ENCODE measurements at places on chromosomes 13 and 19. TPM values are rescaled to one million over a fixed set of nuclear protein-coding genes. Genes with fewer than 3 reads are reported as not detected.

DNA sequence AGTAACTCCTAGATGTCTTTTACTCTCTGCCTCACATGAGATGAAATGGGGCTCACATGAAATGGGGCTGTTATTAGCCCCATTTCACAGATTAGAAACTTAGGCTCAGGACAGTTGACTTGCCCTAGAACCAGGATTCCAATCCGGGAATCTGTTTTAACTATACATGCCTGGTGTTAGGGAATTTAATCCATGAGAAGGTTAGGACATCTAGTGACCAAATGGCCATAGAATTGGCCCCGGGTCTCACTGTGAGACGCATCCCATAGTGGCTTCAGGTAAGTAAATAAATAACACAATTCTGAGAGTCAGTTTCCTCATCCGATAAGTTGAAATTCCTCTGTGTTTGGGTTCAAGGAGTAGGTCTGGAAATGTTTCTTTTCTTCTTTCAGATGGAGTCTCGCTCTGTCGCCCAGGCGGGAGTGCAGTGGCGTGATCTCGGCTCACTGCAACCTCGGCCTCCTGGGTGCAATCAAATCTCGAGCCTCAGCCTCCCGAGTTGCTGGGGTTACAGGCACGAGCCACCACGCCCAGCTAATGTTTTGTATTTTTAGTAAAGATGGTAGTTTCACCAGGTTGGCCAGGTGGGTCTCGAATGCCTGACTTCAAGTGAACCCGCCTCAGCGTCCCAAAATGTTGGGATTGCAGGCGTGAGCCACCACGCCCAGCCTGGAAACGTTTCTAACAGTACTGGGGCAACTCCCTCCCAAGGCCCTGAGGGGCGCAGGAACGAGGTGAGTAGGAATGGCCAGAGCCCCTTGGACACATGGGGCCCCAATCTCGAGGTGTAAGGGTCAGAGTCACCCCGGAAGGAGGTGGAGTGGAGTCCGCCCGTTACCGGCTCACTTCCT, 1.2 kb upstream of the ZNF574 start:
- DNase-seq: no peak
- peaks cover 5% of the 10 kb centered on the region for H3K4me1 ChIP-seq
- no peaks in the 10 kb centered on the region for H3K36me3 ChIP-seq
- peak overlapping the region; percentile 63 for H3K4me3 ChIP-seq

DNA sequence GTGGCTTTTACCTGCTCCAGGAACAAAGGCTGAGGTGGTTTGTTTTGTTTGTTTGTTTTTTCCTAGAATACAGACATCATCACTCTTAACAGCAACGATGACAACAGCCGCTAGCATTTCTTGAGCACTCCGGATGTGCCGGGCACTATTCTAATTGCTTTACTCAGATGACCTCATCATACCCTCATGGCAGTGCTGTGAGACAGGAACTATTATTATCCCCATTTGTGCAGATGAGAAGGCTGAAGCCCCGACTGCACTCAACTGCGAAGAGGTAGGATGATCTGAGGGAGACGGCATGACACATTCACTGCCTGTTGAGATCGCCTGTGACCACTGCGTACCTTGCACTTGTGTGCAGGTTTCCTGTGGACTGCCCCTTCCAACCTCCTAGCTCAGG, 66.5 kb downstream of the CCDC70 start:
- DNase-seq: no peak
- no peaks in the 10 kb centered on the region for H3K4me1 ChIP-seq
- no peaks in the 10 kb centered on the region for H3K27me3 ChIP-seq
- H3K36me3 ChIP-seq: no peaks in the 10 kb centered on the region

DNA sequence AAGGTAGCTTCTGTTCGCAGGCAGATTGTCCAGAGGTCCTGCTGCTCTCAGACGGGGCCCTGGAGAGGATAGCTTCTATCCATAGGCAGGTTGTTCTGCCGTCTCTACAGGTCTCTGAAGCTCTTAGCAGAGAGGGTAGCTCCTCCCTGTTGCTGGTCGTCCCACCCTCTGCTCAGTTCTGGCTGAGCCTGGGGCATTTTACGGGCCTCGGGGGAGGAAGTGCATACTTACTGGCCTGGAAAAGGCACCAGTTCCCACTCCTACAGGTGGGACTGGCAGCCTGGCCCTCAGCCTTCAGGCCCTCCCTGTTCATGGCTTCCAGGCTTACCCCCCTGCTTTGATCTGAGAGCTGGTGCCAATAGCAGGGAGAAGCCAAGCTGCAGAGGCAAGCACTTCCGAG, 42.3 kb downstream of the USPL1 start:
- no peaks in the 10 kb centered on the region for H3K4me1 ChIP-seq
- DNase-seq: no peak
- H3K27ac ChIP-seq: no peak overlapping the region
- H3K36me3 ChIP-seq: peaks cover 5% of the 10 kb centered on the region
- H3K4me3 ChIP-seq: no peak overlapping the region

The CEACAM8 gene
- not detected for total RNA-seq

The CGB1 gene
- not detected for total RNA-seq
